Hematopoietic multipotent progenitor cell treated with erythropoietin and hydrocortisone succinate and interleukin-3 and kit ligand, for 8 days (in vitro differentiated cells): ENCODE measurements at places on chromosomes 11 and 22.

- DNase-seq = peak; percentile 64
Observed at GRCh38 chr22:41469218-41469851, 418 bp downstream of the ACO2 start.

- DNase-seq = no peak
Observed at GRCh38 chr11:125402435-125402834, 93.6 kb downstream of the FEZ1 start.

GRCh38 chr11:2459796-2460531 lies 15.2 kb downstream of the KCNQ1 start:
- no peak for DNase-seq

- DNase-seq = no peak
Observed at GRCh38 chr11:118742304-118742703, 48.7 kb downstream of the DDX6 start.

- DNase-seq = no peak
Observed at GRCh38 chr11:77064648-77065217, 2.0 kb upstream of the CAPN5 start.

DNA sequence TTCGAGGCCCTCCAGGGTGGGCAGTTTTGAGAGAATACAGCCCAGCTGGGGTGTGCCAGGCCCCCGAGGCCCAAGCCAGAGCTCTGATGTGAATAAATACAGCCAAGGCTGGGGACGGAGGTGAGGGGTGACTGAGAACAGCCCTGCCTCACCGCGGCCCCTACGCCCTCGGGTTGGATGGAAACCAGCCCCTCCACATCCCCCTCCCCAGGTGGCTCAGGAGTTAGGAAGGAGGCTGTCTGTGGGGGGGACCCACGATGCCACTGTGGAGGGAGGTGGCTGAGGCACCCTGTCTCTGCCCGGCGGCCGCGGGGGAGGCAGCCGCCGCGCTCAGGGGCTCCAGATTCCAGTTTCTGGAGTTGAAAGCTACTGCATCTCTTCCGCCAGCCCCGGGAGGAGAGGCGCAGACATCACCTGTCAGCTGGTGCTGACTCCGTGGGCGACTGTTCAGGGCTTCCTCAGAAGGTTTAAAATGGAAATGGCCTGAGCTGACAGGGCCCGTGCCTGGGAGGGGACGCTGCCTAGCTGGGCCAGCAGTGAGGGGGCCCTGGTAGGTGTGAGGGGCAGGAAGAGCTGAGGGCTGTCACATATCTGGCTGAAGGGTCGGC lies 1.4 kb downstream of the FLRT1 start:
- no peak for DNase-seq

DNA sequence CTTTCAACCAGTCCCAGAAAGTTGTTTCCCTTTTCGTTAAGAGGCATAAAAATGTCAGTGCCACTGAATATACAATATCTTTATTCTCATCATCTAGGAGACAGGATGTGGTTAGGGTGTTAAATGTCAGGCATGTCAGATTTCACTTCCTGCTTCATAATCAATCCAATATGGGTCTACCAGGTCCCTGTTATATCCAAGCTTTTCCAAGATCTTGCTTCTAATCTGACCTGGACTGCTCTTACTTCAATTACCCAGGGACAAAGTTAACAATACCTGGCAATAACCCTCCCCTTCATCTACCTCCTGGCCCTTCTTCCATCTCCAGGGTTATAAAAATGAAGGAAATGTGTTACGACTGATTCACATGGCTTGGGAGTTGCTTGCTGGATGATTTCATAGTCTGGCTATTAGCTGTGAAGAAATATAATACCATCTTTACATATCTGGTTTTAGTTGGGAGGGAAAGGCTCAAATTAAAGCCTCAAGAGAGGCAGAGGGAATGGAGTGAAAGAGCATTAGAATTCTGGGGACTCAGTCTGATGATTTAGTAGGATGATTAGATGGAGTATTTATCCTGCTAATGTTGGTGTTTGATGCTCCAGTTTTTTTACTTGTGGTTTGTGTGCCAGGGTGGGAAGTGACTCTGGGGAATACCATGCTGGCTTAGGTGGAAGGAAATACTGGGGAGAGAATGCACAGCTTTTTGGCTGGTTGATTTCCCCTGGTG lies 534.3 kb downstream of the ETS1 start:
- peak; percentile 9 for DNase-seq

GRCh38 chr11:92383430-92383829 lies 158.8 kb downstream of the FAT3 start:
- no peak for DNase-seq
